Right cardiac atrium (tissue), 5 donors: ENCODE measurements at places on chromosomes 5 and 9. TPM values are rescaled to one million over a fixed set of nuclear protein-coding genes. Genes with fewer than 3 reads are reported as not detected.

The ZNF608 gene
- 43.7 TPM for total RNA-seq

The ELAVL2 gene
- not detected for total RNA-seq

The FAM169A gene
- total RNA-seq = 6.8 TPM

The DPM2 gene
- 20.0 TPM for total RNA-seq

The FREM1 gene
- total RNA-seq = 8.7 TPM

The CDH6 gene
- total RNA-seq = 1.0 TPM

The AIF1L gene
- 6.9 TPM for total RNA-seq

The PDE8B gene
- 35.8 TPM for total RNA-seq

DNA sequence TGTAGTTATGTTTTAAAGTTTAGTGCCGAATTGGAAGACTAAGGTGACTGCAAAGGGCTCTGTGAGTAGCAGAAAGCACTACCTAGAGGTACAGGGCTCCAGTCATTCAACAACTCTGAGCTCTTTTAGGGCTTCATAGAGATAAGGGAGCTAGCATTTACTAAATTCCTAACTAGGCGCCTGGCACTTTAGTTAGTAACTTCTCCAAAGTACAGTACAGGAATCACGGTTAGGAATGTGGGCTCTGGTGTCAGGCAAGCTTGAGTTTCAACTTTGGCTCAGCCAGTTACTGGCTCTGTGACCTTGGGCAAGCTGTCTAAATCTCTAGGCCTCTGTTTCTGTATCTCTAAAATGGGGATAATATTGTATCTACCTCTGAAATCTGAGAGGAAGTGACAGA, 115.3 kb downstream of the SLIT3 start:
- no peak for DNase-seq

DNA sequence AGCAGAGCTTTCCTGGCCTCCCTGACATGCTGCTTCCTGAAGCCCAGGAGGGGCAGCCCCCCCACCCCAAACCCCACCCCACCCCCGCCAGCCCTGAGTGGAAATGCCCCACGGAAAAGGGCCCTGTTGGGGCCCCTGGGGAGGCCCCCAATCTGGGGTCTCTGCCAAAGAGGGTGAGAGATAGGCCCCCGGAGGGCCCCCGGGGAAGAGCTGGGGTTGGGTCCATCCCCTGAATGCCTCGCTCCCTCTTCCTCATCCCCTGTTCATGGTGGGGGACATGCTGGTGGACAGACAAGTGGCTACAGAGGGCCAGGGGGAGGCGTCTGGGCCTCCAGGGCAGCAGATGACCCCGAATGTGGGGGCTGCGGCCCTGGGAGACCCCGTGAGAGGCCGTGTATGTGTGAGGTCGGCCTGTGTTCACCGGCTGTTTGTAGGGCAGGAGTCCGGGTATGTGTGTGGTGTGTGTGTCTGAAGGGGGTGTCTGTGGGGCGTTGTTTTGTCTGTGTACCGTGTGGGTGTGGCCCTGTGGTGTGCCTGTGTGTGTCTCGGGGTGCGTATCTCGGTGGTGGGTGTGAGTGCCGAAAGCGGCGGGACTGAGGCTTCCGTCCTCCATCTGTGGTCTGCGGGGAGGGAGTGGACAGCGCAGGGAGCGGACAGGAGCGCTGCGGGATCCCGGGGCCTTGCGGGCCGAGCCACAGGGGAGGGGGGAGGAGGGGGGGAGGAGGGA, 11.3 kb downstream of the C9orf50 start:
- DNase-seq = peak; percentile 84

DNA sequence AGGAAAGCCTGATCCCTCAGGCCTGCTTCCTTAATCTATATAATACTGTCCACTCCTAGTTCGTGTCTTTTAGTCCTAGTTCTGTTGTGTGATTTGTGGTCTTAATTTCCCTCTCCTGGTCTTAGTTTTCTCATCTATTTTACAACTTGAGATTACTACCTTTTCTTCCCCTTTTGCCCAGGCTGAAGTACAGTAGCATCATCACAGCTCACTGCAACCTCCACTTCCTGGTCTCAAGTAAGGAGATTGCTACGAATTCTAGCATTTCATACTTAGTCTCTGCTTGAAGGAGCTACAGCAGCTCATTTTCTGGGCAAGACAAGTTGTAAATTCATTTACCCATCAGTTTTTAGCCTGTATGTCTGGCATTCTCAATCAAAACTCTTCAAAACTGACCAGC, 5.5 kb downstream of the TRIM32 start:
- DNase-seq = no peak

DNA sequence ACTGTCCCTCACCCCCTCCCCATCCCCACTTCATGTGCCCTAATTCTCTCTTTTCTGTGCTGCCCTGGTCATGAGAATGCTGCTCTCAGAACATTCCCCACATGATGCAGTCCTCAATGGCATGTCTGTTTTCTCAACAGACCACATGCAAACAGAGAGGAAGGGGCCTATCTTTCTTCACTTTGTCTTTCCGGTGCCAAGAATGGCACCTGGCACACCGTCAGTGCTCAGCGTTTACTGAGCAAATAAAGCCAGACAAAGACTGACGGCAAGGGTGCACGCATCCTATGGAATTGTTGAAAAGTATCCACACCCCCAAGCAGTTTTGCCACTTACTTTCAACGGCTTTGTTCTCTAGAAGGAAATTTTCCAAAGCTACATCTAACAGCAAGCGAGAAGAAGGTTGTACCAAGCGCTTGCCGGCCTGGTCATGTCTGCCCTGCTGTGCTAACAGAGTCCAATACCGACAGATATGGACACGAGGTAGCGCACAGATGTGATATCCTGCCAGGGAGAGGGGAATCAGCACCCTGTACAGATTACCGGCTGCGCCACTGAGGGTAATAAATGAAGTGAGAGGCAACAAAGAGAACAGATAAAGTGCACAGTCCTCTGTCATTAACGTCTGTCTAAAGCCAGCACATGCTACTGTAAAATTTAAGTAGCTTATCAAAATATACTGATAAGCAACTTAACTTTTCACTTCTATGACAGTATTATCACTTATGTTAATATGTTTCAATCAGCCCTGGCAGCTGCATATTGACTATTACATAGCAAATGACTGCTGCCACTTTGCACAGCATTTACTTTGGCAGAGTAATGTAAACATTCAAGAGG, 251.7 kb downstream of the DENND1A start:
- no peak for DNase-seq

- DNase-seq = peak; percentile 41
Observed at GRCh38 chr9:112091810-112092209, 83.3 kb downstream of the SUSD1 start.

DNA sequence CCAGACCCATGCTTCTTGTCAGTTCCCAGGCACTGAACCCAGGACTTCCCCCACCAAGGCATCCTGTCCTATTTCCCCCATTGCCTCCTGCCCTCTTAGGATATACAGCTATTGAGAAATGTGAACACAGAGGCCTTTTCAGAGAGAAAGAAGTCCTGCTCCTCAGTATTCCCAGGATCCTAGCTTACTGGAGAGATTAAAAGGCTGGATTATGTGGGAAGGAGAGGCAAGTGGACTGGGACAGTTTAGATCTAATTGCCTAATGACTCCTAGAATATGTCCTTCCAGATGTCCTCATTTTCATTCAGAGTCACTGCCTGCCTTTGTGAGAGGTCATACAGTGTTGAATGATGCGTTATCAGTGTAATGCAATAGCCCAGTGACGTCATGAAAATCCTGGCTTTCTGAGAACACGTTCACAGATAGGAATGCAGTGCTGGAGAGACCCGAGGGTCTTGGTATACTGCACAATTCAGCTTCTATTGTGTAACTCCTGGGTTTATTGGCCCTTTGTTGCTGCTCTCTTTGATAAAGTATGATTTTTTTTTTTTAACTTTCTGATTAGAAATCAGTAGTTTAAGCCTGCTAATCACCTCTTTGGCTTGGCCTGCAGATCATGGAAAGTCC, 26.2 kb downstream of the WWC1 start:
- no peak for DNase-seq

DNA sequence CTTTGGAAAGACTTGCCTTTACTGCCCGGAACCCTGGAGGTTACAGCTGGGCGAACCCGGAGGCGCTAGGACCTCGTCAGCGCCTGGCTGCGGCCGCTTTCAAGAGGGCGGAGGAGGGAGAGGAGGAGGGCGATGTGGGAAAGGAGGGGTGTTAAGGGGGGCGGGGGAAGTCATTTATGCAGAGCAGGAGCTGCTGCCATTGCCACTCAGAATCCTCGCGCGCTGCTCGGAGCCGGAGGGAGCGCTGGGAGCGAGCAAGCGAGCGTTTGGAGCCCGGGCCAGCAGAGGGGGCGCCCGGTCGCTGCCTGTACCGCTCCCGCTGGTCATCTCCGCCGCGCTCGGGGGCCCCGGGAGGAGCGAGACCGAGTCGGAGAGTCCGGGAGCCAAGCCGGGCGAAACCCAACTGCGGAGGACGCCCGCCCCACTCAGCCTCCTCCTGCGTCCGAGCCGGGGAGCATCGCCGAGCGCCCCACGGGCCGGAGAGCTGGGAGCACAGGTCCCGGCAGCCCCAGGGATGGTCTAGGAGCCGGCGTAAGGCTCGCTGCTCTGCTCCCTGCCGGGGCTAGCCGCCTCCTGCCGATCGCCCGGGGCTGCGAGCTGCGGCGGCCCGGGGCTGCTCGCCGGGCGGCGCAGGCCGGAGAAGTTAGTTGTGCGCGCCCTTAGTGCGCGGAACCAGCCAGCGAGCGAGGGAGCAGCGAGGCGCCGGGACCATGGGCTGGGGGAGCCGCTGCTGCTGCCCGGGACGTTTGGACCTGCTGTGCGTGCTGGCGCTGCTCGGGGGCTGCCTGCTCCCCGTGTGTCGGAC, at the start of gene PCSK5:
TSS of gene PCSK5 (plus strand) at position 202 of the 805 bp plus-strand sequence. CDS start at position 711, 509 bp downstream.
- peak; percentile 92 for DNase-seq

- DNase-seq = peak; percentile 86
Observed at GRCh38 chr9:130461218-130461630, 16.5 kb downstream of the ASS1 start.
